ENCODE measurements at places on chromosomes 5 and 9. TPM values are rescaled to one million over a fixed set of nuclear protein-coding genes. Genes with fewer than 3 reads are reported as not detected.

The RETREG1 gene
- polyA plus RNA-seq, result 20.4 TPM

The PLEKHG4B gene
- 0.32 TPM for polyA plus RNA-seq

The CATSPER3 gene
- polyA plus RNA-seq, result 0.80 TPM

The NKD2 gene
- polyA plus RNA-seq, result 7.2 TPM

The ZCCHC10 gene
- 68.0 TPM for polyA plus RNA-seq

The SLC34A1 gene
- polyA plus RNA-seq, result not detected

The TMEM141 gene
- polyA plus RNA-seq, result 33.1 TPM

The SPATA9 gene
- 1.1 TPM for polyA plus RNA-seq

The OLFM1 gene
- polyA plus RNA-seq, result 134 TPM

The PPP3R2 gene
- not detected for polyA plus RNA-seq

The WWC1 gene
- 0.97 TPM for polyA plus RNA-seq

The HTR1A gene
- not detected for polyA plus RNA-seq

The NRG2 gene
- polyA plus RNA-seq, result 5.4 TPM

The EQTN gene
- not detected for polyA plus RNA-seq

The FST gene
- 1.1 TPM for polyA plus RNA-seq

The FRRS1L gene
- 20.4 TPM for polyA plus RNA-seq

The IFNK gene
- not detected for polyA plus RNA-seq

The TAF11L5 gene
- not detected for polyA plus RNA-seq

The LSM11 gene
- polyA plus RNA-seq, result 26.4 TPM

The RMRP gene
- not detected for polyA plus RNA-seq

The CDC20B gene
- 0.28 TPM for polyA plus RNA-seq

The AKNA gene
- 1.2 TPM for polyA plus RNA-seq

The VLDLR gene
- polyA plus RNA-seq, result 62.4 TPM

The SOX30 gene
- polyA plus RNA-seq, result not detected

The PCDHGA8 gene
- polyA plus RNA-seq, result 0.19 TPM

The DIPK1B gene
- 78.7 TPM for polyA plus RNA-seq

The RUSC2 gene
- 59.3 TPM for polyA plus RNA-seq

The SLC6A7 gene
- polyA plus RNA-seq, result 4.6 TPM

The F12 gene
- 1.4 TPM for polyA plus RNA-seq

The RGS14 gene
- 23.4 TPM for polyA plus RNA-seq

The SPATA31D3 gene
- polyA plus RNA-seq, result not detected

The PCDHGB5 gene
- 0.54 TPM for polyA plus RNA-seq

The RIOK2 gene
- 20.7 TPM for polyA plus RNA-seq

The CMYA5 gene
- 0.30 TPM for polyA plus RNA-seq

The RANBP3L gene
- polyA plus RNA-seq, result 2.2 TPM

The GDF9 gene
- 4.6 TPM for polyA plus RNA-seq

The C5orf52 gene
- not detected for polyA plus RNA-seq

The IL9 gene
- not detected for polyA plus RNA-seq

The ADRB2 gene
- polyA plus RNA-seq, result not detected

The CCDC171 gene
- 9.1 TPM for polyA plus RNA-seq

The FKTN gene
- polyA plus RNA-seq, result 52.1 TPM

The NMUR2 gene
- polyA plus RNA-seq, result not detected

The CCNJL gene
- polyA plus RNA-seq, result 0.84 TPM

The PCDHAC1 gene
- 2.4 TPM for polyA plus RNA-seq

The GRM6 gene
- not detected for polyA plus RNA-seq

The AQP3 gene
- polyA plus RNA-seq, result not detected

The SLC1A3 gene
- polyA plus RNA-seq, result 1.9 TPM

The TERT gene
- polyA plus RNA-seq, result not detected

The FAM78A gene
- polyA plus RNA-seq, result 0.47 TPM

The DND1 gene
- polyA plus RNA-seq, result 4.4 TPM

The PHF24 gene
- polyA plus RNA-seq, result 1.8 TPM

The ACOT12 gene
- 3.0 TPM for polyA plus RNA-seq
